ENCODE measurements at places on chromosomes 12 and 14. TPM values are rescaled to one million over a fixed set of nuclear protein-coding genes. Genes with fewer than 3 reads are reported as not detected.
A peak's percentile ranks its signal among the peaks of the same experiment; 100 is the strongest.

SLC41A2 gene
- 3.5 TPM for total RNA-seq

CD9 gene
- total RNA-seq = 3.3 TPM

PTPN6 gene
- 348 TPM for total RNA-seq

DNA sequence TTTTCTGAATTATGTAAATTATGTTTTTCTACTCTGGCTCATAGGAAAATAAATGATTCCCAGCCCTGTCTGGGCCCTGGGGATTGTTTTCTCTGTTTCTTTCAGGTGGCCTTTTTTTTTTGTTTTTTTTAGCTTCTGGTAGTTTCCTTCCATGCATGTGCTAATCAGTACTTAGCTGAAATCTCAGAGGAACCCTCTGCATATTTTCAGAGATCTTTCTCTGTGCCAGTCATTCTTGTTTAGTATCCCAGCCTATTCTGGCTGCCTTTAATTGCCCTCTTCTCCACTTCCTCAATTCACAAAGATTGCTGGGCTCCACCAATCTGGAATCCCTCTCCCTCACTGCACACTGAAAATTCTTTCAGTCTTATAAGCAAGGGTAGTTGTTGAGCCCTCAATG, 46.9 kb downstream of the CNOT2 start:
- H3K4me3 ChIP-seq = no peak overlapping the region
- H3K27me3 ChIP-seq = no peaks in the 10 kb centered on the region
- peaks cover 37% of the 10 kb centered on the region for H3K36me3 ChIP-seq
- H3K27ac ChIP-seq = no peak overlapping the region
- no peak for DNase-seq

DNA sequence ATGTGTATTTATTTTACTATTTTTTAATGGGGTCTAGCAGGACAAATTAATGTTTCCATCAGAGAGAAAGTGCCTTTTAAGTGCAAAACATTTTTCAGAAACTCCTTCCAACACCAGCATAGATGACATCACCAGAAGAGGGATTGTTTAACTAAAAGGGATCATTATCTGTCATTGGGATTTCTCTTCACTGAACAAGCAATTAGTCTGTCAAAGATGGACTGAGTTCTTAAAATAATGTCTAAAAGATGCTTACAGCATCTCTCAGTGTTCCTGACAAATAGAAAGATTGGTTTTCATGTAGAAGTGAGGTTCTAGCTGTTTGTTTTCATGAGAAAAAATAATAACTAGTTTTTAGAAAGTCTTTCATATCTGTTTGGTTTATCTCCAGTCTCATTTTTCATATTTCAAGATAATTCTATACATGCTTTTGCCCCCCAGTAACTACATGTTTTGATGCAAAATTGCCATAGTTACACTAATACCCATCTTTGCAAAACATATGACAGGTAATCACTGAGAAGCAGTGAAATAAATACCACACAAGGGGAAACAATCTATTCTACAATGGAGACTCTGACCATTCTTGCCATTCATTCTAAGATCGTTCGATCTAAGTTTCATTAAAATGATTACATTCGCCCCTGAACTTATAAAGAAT, 850.3 kb downstream of the GALC start:
- H3K4me1 ChIP-seq = no peaks in the 10 kb centered on the region
- no peaks in the 10 kb centered on the region for H3K36me3 ChIP-seq
- H3K4me3 ChIP-seq = no peak overlapping the region
- no peak for DNase-seq

GRCh38 chr14:96203635-96204034, 1.0 kb upstream of the BDKRB2 start:
- no peak overlapping the region for H3K4me3 ChIP-seq
- no peak for DNase-seq
- H3K27ac ChIP-seq = no peak overlapping the region
- peaks cover 17% of the 10 kb centered on the region for H3K27me3 ChIP-seq
- H3K4me1 ChIP-seq = peaks cover 18% of the 10 kb centered on the region

BMAL2 gene
- 7.9 TPM for total RNA-seq

CCDC175 gene
- total RNA-seq = not detected

ACRBP gene
- total RNA-seq = 2.4 TPM

ACVRL1 gene
- not detected for total RNA-seq

- no peak overlapping the region for H3K4me3 ChIP-seq
- DNase-seq = no peak
- no peaks in the 10 kb centered on the region for H3K4me1 ChIP-seq
- H3K27ac ChIP-seq = no peak overlapping the region
- H3K27me3 ChIP-seq = peaks cover 4% of the 10 kb centered on the region
- no peaks in the 10 kb centered on the region for H3K36me3 ChIP-seq
These were observed 36.0 kb downstream of the SLC8A3 start for GRCh38 chr14:70152704-70153103.

DNA sequence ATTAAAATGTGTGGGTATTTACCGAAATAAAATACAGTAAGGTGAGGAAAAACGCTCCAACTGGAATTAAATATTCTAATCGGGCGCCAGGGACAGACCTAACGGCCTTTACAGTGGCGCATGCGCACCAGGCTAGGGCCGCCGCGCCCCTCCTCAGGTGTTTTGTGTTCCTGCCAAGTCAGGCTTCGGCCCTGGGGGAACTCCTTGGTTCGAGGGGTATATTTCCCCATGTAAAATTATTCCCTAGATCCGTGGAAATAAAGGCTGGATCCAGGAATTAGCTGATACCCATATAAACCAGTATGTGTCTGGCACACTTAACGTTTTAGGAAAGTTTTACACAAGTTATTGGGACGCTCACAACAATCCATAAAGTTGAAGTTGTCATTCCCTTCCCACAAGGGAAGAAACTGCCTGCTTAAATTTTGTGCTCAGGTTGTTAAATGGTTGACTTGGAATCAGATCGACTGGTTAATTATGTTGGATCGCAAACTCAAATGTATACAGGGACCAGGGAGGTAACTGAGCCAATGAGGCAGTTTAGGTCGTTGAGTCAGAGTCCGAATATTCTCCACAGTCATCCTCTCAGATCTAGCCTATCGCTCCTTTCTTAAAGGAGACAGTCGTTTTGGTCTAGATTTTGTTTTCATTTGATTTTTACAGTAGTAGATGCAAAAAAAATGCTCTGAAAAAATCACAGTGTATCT, 621 bp upstream of the ANAPC7 start:
- H3K36me3 ChIP-seq = peaks cover 14% of the 10 kb centered on the region
- peak overlapping the region; percentile 99 for H3K27ac ChIP-seq
- peak overlapping the region; percentile 98 for H3K4me3 ChIP-seq
- H3K4me1 ChIP-seq = peaks cover 27% of the 10 kb centered on the region

DNA sequence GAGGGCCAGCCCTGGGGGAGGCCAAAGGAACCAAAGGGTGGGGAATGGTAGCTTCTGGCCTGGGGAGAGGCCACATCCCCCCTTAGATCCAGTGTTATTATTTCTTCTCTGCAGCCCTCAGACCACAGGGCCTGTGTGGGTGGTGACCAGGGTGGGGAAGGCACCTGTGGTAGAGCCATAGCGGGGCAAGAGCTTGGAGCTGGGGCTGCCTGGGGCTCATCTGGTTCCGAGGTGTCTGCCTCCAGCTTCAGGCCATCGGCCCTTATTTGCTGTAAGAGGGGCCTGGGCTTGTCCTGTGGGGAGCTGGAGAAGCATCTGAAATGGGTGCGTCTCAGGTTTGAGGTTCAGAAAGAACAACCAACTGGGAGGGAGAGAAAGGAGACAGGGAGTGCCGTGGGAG, 2.1 kb upstream of the B3GNT4 start:
- peaks cover 24% of the 10 kb centered on the region for H3K4me1 ChIP-seq
- no peak overlapping the region for H3K4me3 ChIP-seq
- H3K27ac ChIP-seq = no peak overlapping the region
- no peaks in the 10 kb centered on the region for H3K36me3 ChIP-seq
- DNase-seq = no peak
- H3K27me3 ChIP-seq = peaks cover 18% of the 10 kb centered on the region

DNA sequence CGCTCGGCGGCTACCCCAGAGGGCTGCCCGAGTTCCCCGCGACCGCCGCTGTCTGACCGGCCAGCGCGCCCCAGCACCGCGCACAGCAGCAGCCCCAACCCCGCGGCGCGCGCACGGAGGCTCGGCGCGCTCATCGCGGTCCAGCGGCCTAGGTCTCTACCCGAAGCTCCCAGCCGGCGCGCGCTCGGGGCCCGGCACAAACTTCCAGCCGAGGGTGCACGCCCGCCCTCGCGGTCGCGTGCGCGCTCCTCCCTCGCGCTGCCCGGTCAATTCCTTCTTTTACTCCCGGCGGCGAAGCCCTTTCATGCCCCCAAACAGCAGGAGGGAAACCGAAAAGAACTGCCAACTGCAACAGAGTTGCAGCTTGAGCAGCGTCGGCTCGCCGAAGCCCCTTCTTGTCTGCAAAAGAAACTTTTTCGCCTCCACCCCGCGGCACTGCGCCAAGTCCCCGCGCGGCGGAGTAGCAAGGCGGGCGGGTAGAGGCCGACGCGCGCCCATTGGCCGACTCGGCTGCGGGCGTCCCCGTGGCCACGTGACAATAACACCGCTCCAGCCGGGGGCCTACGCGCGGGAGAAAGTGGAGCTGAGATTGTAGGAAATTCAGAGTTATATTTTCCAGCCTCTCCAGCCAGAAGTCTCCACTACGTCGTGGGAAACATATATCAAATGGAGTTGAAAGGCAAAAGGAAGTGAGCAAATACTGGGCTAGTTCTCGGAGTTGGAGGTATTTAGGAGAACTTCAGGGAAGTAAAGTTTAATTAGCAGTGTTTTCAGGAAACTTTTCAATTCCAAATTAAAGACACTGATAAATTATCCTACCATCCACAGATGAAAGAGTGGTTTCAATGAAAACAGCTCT, at the start of gene LRIG3:
TSS of gene LRIG3 (minus strand) at position 403 of the 859 bp plus-strand sequence. CDS start at position 134, 269 bp downstream.
- H3K4me1 ChIP-seq = peaks cover 6% of the 10 kb centered on the region
- H3K27me3 ChIP-seq = peaks cover 38% of the 10 kb centered on the region
- DNase-seq = peak; percentile 7
- H3K4me3 ChIP-seq = peak within 1 kb of the TSS; percentile 43
- no peak within 1 kb of the TSS for H3K27ac ChIP-seq

DNA sequence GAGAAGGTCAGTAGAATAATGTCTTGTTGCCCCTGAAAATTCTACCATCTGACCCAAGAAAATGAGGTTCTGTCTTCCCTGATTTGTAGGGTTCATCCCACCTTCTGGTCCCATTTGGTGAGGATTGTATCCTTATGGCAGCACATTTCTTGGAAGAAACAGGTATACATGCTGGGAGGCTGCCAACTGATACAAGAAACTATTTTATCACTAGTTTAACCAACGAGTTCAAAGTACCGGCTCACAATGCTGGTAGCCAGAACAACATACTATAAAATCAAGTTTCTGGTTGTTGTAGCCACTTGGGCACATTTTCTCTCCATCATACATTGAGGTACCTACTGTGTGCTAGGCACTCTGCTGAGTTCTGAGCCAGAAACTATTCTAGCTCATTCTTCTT, 7.1 kb upstream of the KCNH3 start:
- H3K27ac ChIP-seq = no peak overlapping the region
- peaks cover 4% of the 10 kb centered on the region for H3K27me3 ChIP-seq
- no peaks in the 10 kb centered on the region for H3K36me3 ChIP-seq

DNA sequence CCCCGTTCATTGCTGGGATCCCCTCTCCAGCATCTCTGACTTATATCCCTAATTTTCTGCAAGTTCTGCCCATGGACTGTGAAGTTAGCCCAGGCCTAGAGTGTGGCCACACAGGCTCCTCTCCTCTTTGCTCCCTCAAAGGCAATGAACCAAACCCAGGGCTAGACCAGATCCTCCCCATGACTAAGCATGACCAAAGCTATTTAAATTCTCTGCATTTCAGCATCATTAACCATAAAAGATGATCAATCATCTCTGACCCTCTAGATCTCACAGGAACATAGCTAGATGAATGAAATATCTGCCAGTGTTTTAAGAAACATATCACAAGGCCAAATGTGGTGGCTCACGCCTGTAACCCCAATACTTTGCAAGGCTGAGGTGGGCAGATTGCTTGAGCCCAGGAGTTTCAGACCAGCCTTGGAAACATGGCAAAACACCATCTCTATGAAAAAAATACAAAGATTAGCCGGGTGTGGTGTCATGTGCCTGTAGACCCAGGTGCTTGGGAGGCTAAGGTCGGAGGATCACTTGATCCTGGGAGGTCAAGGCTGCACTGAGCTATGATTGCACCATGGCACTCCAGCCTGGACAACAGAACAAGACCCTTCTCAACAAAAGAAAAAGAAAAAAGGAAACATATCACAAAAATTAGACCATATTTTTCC, 2.2 kb upstream of the KRT3 start:
- H3K27me3 ChIP-seq = no peaks in the 10 kb centered on the region
- no peaks in the 10 kb centered on the region for H3K4me1 ChIP-seq
- H3K36me3 ChIP-seq = no peaks in the 10 kb centered on the region
- no peak for DNase-seq

RBM19 gene
- total RNA-seq = 89.0 TPM

NINJ2 gene
- 2.5 TPM for total RNA-seq

DNA sequence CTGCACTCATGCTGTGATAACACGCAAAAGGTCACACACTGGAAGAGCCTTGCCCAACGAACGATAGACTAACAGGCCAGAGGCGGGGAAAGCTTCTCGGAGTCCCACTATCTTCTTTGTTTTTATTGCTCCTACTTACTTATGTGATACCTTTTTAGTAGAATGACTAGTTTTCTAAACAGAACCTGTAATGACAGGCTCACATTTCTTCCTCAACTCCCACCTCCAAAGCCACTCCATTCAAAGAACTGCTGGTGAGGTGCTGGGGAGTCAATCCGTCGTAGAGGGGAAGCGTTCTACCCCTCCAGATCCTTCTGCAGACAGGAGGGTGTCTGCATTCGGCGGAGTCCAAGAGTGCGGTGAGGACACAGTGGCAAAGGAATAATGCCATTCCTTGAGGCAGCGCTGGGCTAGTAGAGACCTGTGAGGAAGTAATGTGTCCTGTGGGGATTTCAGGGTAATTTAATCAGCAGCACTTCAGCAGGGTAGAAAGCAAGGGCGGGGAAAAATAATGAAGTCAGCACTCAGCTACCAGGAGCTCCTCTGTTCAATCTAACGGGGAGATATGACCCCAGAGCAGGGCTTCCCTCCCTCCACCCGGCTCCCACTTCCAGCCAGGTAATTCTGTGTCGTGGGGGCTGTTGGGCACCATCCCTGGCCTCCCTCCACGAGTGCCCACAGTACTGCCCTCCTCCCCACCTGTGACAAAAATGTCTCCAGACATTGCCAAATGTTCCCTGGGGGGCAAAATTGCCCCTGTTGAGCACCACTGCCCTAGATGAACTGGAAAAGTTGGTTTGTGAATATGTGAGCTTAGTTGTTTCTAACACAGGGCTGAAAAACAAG, 25.2 kb downstream of the SPRING1 start:
- no peak for DNase-seq
- peaks cover 3% of the 10 kb centered on the region for H3K36me3 ChIP-seq
- peaks cover 6% of the 10 kb centered on the region for H3K27me3 ChIP-seq
- H3K27ac ChIP-seq = no peak overlapping the region
- no peak overlapping the region for H3K4me3 ChIP-seq
- H3K4me1 ChIP-seq = peaks cover 8% of the 10 kb centered on the region

- DNase-seq = no peak
- H3K4me1 ChIP-seq = no peaks in the 10 kb centered on the region
- H3K4me3 ChIP-seq = no peak overlapping the region
- no peak overlapping the region for H3K27ac ChIP-seq
These were observed 340.9 kb downstream of the AACS start for GRCh38 chr12:125406131-125406530.

COCH gene
- total RNA-seq = 1.3 TPM

DNA sequence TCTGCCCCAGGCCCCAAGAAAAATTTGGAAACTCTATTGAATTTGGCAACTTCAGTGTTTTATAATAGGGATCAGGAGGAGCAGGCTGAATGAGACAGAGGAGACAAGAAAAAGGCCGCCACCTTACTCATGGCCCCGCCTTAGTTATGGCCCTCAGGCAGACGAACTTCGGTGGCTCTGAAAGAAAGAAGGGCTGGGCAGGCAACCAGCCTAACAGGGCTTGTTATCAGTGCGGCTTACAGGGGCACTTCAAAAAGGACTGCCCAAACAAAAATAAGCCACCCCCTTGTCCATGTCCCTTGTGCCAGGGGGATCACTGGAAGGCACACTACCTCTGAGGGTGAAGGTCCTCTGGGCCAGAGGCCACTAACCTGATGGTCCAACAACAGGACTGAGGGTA, 146.3 kb upstream of the ATF7IP start:
- no peak overlapping the region for H3K4me3 ChIP-seq
- no peaks in the 10 kb centered on the region for H3K27me3 ChIP-seq

Measured in activated naive CD4-positive, alpha-beta T cell treated with anti-CD3 and anti-CD28 coated beads for 36 hours (primary cell).